ENCODE measurements at places on chromosomes 1 and 21.

DNA sequence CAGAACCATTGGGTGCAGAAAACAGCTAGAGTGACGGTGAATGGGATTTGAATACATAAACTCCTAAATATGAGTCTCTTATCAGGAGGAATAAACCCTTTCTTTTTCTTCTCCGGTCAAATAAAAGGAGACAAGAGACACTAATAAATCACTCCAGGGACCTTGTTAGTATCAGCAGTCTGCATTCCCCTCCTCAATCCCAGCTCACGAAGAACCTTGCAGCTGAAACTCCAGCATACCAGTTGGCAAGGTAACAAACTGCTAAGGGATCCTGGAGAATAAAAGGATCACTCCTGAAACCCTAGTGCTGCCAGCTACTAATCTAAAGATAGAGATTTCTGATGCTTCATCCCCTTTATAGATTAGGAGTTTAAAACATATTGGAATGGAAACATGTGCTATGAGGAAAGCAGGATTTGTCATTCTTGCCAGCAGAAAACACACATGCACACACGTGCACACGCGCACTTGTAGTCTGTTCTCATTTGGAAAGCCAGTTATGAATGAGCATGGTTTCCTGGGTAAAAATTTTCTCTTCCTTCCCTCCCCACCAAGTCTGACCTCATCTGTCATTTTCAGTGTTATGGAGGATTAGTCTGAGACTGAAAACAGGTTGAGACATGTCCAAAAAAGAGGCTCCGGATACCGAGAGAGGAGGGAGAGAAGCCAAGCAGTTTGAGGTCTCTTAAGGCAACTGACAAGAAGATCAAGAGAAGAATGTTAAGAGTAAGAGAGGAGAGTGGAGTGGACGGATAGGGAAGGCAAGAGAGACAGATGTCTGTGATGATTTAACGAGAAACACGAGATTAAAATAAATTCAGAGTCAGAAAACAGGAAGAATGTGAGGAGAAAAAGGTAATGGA lies 10.9 kb downstream of the IER5 start:
- DNase-seq = no peak

GRCh38 chr1:76106719-76107235 lies 32.2 kb downstream of the ST6GALNAC3 start:
- DNase-seq = peak; percentile 13

GRCh38 chr1:209927466-209927865 lies 10.6 kb upstream of the SYT14 start:
- DNase-seq = no peak

DNA sequence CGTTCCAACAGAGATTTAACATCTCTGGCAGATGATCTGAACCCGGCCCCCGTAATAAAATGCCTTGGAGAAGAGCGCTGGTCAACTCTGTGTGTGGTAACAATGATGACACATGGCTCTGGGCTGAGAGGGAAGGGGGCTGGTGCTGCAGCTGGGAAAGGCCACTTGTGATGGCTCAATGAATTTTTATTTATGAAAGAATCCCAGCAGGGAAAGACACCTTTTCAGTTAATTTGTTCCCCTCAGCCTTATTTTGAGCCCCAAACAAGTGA lies 59.4 kb downstream of the SYT6 start:
- peak; percentile 46 for DNase-seq

DNA sequence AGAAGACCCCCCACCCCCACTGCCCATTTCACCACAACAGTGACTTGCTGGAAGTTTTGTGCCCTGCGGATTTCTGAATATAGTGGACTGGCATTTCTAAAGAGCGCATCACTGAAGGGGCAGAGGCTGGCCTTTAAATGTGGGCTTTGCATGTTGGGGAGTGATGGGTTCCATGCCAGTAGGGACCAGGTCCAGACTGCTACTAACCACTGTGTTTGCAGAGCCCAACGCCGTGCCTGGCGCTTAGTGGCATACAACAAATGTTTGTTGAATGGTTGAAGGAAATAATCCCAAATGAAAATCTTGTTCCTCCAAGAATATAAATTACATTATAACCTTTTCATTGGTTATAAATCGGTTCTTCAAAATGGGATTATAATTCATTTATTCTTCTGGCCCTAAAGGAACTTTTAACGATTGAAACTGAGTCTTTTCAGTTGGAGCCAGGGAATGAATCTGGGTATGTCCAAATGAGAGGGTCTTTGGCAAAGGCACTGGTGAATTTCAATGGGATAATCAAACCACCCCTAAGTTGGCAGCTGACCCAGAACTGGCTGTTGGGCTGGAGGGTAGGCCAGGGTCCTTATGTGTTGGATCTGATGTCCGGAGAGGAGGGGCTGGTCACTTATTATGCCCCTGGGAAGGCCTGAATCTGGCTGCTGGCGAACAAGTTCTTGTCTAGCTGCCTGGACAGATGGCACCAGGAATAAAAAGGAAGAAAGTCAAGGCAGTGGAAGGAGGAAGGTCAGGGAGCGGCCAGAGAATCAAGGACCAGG lies 13.8 kb upstream of the SDHB start:
- DNase-seq = no peak

DNA sequence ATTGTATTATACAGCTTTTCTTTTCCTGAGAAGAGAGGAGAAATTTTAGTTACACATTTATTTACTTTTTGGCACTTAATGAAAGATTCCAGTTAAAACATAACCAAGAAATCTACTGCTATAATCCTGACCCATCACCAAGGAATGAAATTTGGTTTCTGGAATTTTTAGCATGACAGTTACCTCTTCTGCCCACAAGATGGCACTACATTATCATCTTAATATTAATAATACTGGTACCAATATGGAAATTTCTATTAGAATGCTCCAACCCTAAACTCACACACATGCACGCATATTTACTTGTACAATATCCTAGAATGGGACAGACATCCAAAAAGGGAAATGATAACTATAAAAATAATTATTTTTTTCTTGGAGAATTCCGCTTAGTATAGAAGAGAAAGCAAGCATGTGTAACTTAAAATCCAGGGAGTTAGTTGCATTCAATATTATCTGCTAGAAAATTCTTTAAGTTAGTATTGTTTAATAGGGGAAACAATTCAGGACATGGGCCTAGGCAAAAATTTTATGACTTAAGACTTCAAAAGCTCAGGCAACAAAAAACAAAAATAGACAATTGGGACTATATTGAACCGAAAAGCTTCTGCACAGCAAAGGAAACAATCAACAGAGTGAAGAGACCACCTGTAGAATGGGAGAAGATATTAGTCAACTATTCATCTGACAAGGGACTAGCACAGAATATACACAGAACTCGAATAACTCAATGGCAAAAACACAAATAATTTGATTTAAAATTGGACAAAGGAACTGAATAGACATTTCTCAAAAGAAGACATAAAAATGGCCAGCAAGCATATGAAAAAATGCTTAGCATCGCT lies 37.4 kb downstream of the MAP3K21 start:
- DNase-seq = no peak
